ENCODE measurements at places on chromosomes 5 and 9. TPM values are rescaled to one million over a fixed set of nuclear protein-coding genes. Genes with fewer than 3 reads are reported as not detected.

PCDHGA3 gene
- 0.40 TPM for total RNA-seq

EQTN gene
- total RNA-seq: 2.3 TPM

- DNase-seq: no peak
These were observed 158.8 kb downstream of the TSSK1B start for GRCh38 chr5:113276001-113276400.

GRCh38 chr5:1501372-1502045, 22.3 kb downstream of the LPCAT1 start:
- DNase-seq: no peak

DNA sequence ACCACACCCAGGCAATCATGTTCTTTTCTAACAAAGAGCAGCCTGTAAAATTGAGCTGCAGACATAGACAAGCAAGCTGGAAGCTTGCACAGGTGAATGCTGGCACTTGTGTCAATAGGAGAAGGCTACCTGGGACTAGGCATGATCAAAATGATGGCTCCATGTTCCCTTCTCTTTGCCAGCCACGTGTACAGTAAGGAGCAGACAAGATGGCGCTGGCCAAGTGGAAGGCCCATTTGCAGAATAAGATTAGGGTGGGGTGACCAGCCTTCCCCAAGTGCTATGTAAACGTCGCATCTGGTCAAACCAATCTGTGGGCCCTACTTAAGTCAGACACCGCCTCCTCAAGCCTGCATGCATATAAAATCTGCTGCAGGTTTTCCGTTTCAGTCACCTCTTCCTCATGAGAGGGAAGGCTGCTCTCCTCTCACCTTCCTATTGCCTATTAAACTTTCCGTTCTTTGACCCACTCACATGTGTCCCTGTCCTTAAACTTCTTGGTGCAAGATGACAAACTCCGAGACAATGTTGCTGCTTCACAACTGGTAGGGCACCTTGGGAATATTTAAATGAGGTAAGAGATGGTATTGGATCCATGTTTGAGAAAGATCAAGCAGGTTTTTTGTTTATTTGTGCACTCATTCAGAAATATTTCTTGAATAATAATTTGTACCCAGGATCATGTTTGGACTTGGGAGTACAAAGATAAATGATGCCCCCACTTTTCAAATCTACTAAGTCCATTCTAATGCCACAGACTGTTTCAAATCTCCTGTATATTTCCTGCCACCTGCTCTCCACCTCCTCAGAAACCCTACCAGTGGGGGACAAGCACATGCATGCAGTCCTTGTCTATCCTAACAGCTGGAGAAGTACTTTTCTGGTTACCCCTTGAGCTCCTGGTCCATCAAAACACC, 30.7 kb upstream of the TGFBR1 start:
- no peak for DNase-seq

- no peak for DNase-seq
These were observed 244.1 kb downstream of the ADGRV1 start for GRCh38 chr5:90802474-90803317.

GRCh38 chr9:134686896-134687295, 45.3 kb downstream of the COL5A1 start:
- DNase-seq: no peak

GRCh38 chr5:53089481-53089991, 20.0 kb downstream of the MOCS2 start:
- no peak for DNase-seq

GRCh38 chr5:102753889-102754766, 977 bp upstream of the PAM start:
- no peak for DNase-seq

DNA sequence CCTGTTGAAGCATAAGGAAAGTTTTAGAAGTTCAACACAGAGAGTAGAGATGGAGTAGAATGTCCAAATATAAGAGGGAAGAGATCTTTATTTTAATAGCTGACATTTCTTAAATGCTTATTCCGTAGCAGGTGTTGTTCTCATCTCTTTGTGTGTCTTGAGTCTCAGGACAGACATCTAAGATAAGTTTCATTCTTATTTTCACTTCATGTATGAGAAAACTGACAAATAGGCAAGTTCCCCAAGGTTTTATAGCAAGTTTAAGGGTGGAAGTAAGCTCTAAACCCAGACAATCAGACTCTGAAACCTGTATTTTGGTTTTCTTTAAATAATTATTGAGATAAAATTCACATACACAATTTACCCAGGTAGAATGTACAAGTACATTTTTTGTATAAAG, 228.4 kb upstream of the PPP1R2B start:
- DNase-seq: no peak

DNA sequence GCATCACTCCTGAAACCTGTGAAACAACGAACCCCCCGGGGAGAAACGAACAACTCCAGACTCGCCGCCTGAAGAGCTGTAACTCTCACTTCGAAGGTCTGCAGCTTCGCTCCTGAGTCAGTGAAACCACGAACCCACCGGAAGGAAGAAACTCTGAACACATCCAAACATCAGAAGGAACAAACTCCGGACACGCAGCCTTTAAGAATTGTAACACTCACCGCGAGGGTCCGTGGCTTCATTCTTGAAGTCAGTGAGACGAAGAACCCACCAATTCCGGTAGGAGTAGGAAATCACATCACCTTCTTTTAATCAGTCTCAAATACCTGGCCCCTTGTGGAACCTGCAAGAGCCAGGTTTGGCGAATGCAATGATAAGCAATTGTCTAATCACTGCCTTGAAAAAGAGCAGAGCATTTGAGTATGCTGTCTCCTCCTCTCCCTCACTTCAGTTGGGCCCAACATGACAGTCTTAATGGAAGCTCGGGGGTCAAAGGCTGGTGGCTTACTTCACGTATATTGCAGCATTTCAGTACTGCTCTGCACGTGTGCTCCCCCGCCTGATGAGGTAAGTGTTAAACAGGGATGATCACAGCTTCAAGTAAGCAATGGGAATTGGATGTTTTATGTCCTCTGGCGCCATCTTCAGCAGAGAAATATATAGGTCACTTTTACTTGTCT, 473 bp downstream of the IRGM start:
- peak; percentile 70 for DNase-seq

DNA sequence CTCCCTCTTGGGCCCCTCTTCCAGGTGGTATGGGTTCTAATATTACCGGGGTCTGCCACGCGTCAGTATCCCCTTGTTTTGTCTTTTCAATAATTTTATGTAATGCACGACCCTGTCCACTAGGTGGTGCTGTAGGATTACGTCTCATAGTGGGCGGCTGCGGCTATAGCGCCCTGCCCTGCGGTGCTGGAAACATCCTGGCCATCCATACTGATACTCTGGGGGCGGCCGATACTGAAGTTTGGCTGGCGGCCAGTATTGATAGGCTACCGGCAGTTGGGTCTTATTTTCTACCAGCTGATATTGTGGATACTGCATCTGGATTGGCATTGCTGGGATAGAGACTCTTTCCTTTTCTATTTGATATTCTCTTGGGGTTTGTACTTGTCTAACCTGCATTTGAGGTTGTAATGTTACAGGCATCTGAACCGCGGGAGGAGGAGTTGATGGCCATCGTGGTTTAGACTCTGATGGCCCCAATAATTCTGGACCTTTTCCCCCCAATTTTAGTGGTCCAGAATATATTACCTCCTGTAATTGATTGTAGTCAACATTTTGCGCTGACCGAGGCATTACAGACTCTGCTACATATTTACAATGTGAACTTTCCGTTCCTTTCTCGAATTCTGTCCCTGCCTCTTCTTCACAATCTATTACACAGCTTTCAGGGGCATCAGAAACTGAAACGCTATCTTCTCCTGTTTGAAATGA, 3.3 kb upstream of the TMEM141 start:
- peak; percentile 74 for DNase-seq
